ENCODE measurements at places on chromosomes 4 and X. TPM values are rescaled to one million over a fixed set of nuclear protein-coding genes. Genes with fewer than 3 reads are reported as not detected.

- H3K36me3 ChIP-seq: no peaks in the 10 kb centered on the region
- no peaks in the 10 kb centered on the region for H3K4me1 ChIP-seq
- no peak overlapping the region for H3K4me3 ChIP-seq
These were observed 181.6 kb upstream of the LEF1 start for GRCh38 chr4:108350332-108350731.

DNA sequence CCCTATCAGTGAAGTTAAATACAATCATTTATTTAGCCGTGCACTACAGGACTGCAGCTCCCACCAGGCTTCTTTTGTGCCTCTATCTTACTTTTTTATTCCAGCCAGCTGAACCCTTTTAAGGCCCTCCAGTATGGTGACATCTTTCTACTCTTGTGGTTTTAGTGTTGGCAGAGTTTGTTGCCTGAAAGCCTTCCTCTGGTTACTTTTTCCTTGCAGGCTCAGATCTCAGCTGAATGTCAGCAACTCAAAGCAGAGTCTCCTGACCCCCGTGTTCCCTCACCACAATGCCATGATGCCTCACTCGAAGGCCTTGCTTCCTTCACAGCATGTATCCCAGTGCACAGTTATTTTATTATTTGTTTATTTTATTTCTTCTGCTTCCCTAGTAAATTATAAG is 818.9 kb upstream of the LCORL start:
- peaks cover 29% of the 10 kb centered on the region for H3K36me3 ChIP-seq
- peaks cover 6% of the 10 kb centered on the region for H3K27me3 ChIP-seq
- no peaks in the 10 kb centered on the region for H3K4me1 ChIP-seq
- H3K27ac ChIP-seq: no peak overlapping the region
- DNase-seq: no peak

Gene TCEAL6
- total RNA-seq: 0.81 TPM

- H3K27ac ChIP-seq: no peak overlapping the region
- peak; percentile 14 for DNase-seq
- H3K27me3 ChIP-seq: no peaks in the 10 kb centered on the region
These were observed 142.1 kb upstream of the FTHL17 start for GRCh38 chrX:31213941-31214340.

- no peak for DNase-seq
- H3K36me3 ChIP-seq: peaks cover 17% of the 10 kb centered on the region
- no peak overlapping the region for H3K4me3 ChIP-seq
- no peak overlapping the region for H3K27ac ChIP-seq
- H3K4me1 ChIP-seq: no peaks in the 10 kb centered on the region
These were observed 9.0 kb upstream of the HNRNPD start for GRCh38 chr4:82382751-82383150.

Measured in WTC11 (cell line).